ENCODE measurements at places on chromosomes 6 and 20.
A peak's percentile ranks its signal among the peaks of the same experiment; 100 is the strongest.

DNA sequence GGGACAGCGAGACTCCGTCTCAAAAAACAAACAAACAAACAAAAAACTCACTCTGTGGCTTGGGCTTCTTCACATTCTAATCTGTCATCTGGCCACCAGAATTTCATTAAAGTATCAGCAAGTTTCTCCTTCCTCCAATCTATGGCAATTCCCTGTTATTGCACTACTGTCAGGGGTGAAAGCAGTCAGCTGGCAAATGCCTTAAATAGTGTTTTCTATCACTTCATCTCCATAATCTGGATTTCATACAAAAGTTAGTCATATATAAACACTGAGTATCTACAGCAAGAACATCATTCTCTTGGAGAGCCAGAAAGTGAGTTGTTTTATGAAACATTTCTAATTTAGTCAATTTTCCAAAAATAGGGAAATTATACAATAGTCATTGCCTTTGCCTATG lies 56.1 kb downstream of the PHACTR3 start:
- DNase-seq, result no peak

DNA sequence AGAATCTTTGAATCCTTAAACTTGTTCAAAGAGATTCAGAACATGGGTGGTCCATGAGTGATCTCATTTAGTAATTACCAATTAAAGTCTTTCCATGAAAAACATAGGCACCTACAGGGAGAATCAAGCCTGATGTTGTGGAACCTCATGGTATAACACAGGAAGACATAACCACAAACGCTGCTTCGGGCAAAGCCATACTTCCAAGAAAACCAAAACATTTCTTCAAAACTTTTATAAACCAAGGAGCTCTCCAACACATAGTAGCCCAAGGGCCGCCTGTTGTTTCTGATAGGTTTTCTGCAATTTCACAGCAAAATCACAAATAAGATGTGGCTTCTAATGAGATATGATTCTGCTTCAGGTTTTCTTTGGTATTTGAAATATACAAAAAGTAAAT lies 2.5 kb downstream of the CHD6 start:
- no peak for DNase-seq

- DNase-seq, result peak; percentile 20
Measured at GRCh38 chr6:24547243-24547642, 52.5 kb downstream of the ALDH5A1 start.

DNA sequence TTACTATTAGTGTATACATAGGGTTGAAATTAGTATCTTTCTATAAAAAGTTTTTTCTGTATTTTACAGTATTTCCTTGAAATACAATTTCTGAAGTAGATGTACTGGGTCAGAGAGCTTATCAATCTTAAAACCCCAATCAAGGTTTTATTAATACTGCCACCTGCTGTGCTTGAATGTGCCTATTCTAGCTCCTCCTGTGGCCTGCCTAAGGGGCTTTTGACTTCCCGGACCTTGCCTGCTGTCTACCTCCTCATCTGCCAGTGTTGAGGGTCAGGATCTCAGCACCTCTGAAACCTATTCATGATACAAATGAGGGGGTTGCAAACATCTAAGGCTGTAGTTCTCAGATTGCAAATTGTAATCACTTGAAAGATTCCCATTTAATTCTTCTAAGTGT lies 9.2 kb downstream of the PACRG start:
- DNase-seq, result no peak

DNA sequence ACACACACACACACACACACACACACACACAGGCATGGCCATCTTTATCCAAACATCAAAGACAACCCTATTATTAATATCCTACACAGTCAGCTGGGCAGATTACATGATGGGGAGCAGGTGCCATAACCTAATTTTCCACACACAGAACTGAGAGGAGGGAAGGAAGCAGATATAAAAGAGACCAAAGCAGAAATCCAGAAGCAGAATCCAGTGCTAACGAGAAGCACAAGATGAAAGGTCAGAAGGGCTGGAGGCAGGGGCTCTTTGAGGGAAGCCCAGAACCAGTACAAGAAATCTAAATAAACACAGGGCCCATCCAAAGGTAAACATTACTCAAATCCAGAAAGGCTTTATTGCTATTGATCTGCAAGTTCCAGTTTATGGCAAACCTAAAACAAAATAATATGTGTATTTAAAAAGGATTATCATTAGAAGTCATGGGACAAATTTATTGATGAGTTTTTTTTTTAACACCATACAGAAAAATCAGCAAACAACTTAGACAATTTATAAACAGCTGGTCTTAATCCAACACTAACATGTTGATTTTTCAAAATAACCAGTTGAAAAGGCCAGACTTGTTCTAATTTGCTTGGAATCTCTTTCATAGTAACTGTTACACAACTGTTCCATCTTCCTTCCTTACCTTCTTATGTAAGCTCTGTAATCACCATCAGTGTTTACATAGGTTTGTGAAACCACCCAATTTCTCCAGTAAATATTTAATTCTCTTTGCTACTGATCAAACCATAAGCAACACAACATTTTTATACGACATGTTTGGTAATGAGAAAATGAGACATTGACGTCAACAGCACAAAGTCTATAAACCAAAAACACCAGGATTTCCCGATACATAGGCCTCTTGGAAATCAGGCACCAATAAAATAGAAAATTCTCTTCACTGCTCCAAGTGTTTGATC lies 34.2 kb downstream of the SLC23A2 start:
- no peak for DNase-seq

- no peak for DNase-seq
Measured at GRCh38 chr6:46935687-46936086, 13.9 kb upstream of the ADGRF5 start.

DNA sequence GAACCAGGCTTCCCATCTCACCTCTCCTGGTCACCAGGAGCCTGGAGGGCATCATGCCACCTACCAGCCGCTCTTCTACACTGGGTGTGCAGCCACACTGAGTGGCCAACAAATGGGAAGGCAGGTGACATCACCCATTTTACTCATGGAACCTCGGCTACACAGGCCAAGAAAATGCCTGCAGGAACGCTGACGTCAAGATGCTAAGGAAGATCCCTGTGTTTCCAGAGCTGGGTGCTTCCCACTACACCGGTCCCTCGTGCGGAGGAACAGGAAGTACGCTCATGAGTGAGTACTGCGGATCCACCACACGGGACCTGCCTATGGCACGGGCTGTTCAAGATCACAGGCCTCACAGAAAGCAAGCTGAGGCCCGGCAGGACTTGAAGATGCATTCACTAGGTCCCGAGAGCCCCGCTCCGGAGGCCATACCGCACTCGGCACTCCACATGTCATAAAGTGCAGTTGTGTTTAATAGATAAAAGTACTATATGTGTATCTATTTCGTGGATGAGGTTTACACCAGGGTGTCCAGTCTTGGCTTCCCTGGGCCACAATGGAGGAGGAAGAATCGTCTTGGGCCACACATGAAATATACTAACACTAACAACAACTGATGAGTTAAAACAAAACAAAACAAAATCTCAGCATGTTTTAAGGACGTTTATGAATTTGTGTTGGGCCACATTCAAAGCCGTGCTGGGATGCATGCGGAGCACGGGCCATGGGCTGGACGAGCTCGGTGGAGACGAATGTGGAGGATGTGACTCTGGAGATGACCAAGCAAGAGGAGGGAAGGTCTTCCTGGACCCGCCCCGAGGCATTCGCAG lies 257.9 kb downstream of the THBS2 start:
- no peak for DNase-seq

DNA sequence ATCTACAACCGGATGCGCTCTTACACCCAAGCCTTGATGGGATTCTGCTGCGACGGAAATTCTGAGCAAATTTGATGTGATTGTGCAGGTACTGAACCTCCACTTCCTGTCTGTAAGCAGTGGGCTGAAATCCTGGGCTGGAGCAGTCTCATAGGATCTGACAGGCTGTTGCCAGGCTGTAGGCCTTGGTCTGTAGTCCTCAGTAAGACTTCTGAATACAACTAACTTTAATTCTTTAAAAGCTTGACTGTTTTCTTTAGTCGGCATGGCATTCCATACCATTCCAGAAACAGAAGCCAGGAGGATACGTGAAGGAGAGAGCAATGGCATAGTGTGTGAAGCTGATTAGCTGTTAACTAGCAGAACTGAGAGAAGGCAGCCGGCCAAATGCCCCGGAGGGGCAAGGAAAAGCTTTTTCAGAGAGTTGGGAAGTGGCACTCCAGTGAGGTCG lies 68.3 kb downstream of the ADTRP start:
- peak; percentile 7 for DNase-seq

GRCh38 chr6:35287671-35288396 lies 9.8 kb upstream of the DEF6 start:
- no peak for DNase-seq

- DNase-seq, result no peak
Measured at GRCh38 chr6:1485678-1486077, 96.3 kb downstream of the FOXF2 start.

DNA sequence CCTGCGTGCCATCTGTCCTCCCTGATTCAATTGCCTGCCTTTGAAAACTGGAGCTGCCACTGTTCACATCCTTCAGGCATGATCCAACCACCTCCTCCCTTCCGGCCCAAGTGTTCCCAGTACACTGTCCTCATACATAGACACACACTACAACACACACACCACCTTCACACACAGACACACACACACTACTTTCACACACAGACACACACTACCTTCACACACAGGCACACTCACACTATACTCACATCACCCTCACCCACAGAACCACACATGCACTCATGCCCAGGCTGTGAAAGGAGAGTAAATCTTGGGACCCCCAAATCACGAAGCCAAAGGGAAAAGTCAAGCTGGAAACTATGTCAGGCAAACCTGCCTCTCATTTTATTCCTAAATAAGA lies 109.4 kb upstream of the MYLIP start:
- DNase-seq, result no peak

DNA sequence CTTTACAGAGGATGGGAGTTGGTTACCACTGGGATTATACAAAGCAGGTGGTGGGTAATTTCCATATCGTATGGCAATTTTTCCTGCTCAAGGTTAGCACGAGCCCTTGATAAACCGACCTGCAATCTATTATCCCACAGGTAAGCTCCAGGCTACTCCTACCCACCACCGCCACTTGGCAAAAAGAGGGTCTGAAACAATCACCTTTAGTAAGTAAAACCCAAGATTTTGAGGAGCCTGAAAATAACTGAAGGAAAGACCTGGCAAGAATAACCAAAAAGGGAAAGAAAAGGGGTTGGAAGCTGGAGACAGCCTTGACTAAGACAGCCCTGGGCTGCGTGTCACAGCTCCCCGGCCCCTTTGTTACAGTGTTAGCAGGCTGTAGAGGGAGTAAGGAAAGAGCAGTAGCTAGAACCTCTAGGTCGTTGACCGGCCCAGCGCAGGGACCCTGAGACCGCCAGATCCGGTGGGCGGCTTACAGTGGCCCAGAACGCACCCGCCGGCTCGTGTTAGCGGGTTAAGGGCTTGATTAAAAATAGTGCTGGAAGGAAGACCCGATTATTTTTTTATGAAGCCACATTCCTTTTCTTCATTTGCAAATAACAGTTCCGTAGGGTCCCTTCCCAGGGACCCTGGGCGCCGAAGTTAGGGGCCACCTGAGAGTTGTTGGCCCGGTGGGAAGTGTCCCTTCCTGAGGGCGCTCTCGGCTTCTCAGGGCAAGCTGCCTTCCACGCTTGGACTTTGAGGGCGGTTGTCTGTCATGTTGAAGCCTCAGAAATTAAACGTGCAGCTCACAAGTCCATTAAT lies 30.5 kb downstream of the TFAP2B start:
- DNase-seq, result no peak

DNA sequence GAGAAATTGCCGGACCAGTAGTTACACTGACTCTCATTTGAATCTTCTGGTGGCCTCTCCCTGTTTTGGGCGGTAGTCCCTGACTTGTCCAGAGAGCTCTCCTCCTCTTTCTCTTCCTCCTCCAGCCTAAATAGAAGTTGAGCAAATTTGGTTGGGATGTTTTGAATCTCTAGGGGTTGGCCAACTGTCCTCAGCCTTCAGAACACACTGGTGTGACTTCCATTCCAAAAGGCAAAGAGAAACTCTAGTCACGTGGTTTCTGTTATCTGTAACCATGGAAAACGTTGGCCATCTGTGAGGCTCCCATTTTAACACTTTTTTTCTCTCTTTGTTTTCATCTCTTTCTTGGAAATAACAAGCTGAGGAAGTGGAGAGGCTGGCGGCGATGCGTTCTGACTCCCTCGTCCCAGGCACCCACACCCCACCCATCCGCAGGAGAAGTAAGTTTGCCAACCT lies 275.3 kb downstream of the TBC1D7 start:
- no peak for DNase-seq

- DNase-seq, result no peak
Measured at GRCh38 chr6:117346142-117346930, 79.4 kb downstream of the ROS1 start.

GRCh38 chr6:36963451-36964290 lies 9.1 kb downstream of the PI16 start:
- no peak for DNase-seq

DNA sequence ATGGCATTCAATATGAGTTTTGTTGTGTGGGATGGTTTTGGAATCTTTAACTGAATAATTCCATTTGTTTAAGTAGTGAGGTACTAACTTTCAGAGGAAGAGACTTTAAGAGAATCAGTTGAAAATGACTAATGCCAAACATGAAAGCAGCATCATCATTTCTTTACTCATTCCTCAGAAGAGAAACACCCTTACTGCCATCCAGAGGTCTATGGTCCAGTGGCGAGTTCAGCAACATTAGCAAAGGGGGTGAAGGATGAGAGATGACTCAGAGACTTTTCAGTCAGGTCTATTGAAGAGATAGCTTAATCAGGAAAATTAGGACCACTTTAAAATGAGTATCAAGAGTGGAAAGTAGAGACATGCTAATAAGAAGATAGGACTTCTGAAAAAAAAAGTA lies 118.8 kb downstream of the COL19A1 start:
- DNase-seq, result no peak

- DNase-seq, result no peak
Measured at GRCh38 chr6:43383021-43383667, 13.7 kb upstream of the ZNF318 start.

DNA sequence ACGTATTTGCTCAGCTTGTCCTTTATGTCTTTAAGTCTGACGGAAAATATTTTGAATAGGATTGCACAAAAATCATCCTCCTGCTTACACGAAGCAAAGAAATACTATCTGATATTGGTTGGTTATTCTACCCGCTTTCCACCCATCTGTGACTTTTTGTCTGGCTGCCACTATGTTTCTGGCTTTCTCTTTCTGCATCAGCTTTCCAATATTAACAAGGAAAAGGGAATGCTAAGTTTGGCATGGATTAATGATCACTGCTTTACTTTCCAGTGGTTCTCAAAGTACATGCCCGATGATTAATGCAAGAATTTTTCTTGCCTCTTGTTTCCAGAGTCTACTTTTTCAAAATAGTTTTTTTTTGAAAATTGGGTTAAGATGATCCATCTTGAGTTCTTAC lies 57.0 kb downstream of the RNF144B start:
- no peak for DNase-seq

GRCh38 chr20:24987873-24988835 lies 4.4 kb downstream of the APMAP start:
- no peak for DNase-seq

GRCh38 chr20:9736373-9736772 lies 102.5 kb downstream of the PAK5 start:
- DNase-seq, result no peak

GRCh38 chr6:150395388-150396009 lies 26.7 kb downstream of the IYD start:
- DNase-seq, result no peak
